ENCODE measurements at places on chromosomes 7 and 10.
A peak's percentile ranks its signal among the peaks of the same experiment; 100 is the strongest.

- DNase-seq: no peak
These were observed 3.6 kb downstream of the VAX1 start for GRCh38 chr10:117134306-117135025.

DNA sequence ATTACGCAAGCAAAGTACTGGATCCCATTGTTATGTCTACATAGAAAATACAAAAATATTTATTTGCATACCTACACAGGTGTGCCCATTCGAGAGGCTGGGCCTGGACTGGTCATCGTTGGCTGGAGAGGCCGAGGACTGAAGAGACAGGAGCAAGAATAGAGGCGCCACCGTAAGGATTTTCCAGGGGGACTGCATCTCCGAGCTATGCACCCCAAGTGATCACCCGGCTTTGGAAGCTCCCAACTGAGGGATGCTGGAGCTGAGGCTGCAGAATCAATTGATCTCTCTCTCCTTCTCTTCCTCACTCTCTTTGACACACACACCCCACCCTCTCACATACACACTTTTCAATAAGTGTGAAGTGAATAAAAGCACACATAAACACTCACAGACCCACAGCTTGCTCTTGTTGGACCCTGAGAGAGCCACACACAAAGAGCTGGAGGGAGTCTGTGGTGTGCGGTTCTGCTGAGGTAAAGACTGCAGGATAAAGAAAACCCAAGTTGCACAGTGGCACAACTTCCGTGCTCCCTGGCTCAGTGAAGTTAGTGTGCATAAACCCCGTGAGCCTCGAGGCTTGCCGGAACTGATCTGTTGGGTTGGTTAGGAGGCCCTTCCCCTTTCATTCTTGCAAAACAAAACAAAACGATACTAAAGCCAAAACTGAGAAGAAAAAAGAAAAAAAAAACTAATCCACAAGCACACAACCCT is at the start of gene AOAH:
AOAH (minus strand) TSS at position 544 of the 714 bp plus-strand sequence; CDS start at position 198, 346 bp downstream.
- no peak for DNase-seq

DNA sequence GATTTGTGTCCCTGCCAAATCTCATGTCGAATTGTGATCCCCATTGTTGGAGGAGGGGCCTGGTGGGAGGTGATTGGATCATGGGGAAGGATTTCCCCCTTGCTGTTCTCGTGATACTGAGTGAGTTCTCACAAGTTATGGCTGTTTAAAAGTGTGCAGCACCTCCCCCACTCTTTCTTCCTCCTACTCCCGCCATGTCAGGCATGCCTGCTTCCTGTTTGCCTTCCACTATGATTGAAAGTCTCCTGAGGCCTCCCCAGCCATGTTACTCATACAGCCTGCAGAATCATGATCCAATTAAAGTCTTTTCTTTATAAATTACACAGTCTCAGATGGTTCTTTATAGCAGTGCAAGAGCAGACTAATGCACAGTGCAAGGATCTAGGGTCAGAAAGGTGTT is 75.4 kb downstream of the CALD1 start:
- no peak for DNase-seq

GRCh38 chr7:138245682-138246081 is 169.4 kb downstream of the AKR1D1 start:
- DNase-seq: peak; percentile 76

DNA sequence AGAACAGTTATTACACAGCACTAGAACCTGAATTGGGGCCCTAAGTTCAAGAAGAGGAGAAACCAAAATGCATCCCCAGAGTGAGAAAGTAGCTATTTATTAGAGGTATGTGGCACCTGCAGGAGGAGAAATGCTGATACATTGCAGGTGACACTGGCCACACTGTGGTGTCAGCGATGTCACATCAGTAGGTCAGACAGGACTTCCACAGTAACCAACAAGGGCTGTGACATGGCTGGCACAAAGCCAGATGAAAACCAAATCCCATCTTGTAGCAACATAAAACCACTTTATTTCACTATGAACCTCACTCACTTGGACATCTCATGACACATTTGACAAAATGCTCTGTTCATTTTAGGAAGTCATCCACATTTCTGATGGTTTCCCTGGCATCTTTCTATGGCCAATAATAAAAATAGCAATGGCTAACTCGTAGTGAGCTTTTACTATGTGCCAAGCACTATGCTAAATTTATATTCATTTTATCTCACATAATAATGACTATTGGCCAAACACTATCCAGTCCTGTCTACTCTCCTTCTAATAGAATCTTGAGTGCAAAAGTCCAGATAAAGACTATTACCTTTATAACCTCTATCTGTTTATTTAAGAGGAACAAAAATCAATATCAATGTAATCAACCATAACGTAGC is 154.2 kb downstream of the TSPAN12 start:
- no peak for DNase-seq

- peak; percentile 50 for DNase-seq
These were observed 11.2 kb downstream of the BTBD16 start for GRCh38 chr10:122282253-122282671.

GRCh38 chr7:74657692-74658177 is at the start of gene GTF2I:
Gene GTF2I (plus strand): TSS chr7:74657718. CDS start chr7:74689129, 31,411 bp downstream.
- DNase-seq: no peak

DNA sequence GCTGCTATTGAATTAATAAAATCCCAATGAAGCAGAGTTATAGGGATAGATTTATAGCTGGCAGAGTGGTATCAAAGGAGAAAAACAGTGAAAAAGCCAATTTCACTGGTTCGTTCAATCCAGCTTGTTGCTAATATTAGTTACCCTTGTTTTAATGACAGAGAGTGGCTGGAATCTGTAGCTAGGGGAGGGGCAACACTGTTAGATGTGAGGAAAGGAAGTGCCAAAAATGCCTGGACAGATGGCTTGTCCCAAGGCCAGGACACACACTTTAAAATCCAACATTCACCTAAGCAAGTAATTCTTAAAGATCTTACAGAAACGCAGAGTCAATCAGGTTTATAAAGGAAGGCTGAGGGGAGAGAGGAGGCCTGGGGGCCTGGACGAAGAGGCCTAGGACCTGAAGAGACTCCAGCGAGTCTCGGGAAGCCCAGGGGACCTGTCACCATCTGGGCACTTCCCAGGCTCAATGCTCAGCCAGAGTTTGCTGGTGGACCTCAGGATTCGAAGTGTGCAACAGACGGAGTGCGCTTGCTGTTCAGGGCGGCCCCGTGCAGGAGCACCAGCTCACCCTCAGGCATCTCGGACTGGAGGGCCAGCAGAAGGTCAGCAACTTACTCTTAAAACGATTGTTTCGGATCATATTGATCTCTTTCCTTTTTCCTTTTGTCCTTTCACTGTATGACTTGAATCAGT is 36.7 kb downstream of the TMEM248 start:
- no peak for DNase-seq

- no peak for DNase-seq
These were observed 61.4 kb upstream of the ADRB1 start for GRCh38 chr10:113982296-113982695.

DNA sequence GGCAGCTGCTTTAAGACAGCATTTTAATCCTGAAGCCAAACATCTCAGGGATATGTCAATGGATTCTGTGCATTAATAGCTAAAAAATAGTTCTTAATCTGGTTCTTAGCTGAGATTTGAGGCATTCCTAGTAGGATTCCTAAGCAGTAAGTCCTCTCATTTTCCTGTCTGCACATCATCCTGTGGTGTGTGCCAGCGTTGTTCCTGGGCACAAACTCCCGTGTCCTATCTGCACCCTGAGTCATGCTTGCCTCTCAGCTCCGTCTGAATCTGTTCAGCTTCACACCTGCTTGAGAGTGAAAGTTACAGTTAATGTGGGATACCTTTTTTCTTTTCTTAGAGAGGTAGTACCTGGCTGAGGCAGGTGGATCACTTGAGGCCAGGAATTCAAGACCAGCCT is 19.5 kb downstream of the BAG3 start:
- DNase-seq: no peak

DNA sequence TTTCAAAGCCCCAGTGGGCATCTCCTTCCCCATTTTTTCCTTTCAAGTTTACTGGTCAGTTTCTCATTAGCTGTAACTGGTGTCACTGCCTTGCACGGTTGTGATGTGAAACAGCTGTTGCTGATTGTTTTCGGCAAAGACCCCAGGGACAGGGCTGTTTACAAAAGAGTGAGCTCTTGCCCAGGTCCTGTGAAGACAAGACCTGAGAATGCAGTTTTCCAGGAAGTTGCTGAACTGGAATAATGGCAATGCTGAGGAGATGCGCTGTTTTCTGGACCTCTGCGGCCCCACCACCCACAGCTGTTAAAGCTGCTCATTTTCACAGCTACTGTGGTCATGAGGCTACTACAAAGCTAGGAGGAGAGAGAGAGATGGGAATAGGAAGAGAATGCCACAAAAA is 116.6 kb upstream of the RSU1 start:
- peak; percentile 40 for DNase-seq

Data from mesenchymal stem cell (in vitro differentiated cells and primary cell).